ENCODE measurements at places on chromosomes 1 and 21.

- no peak for DNase-seq
Observed at GRCh38 chr1:171484760-171485374, 463 bp upstream of the PRRC2C start.

- DNase-seq = no peak
Observed at GRCh38 chr1:100834777-100835660, 59.6 kb downstream of the EXTL2 start.

DNA sequence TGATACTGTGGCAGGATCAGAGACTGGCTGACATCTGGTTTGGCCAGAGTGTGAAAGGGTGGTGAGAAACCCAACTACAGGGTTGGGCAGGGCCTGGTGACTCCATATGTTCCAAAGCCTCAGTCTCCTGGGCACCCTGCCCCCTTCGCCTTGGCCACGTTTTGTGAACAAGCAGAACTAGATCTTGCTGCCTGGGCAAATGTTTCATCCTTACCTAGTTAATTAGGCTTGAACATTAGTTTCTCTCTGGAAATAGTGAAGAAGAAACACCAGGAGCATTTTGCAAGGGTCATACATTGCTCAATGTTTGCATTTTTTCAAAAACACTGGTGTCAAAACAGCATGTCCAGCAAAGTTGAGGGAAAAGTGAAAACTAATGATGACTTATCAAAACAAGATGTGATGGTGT lies 60.5 kb downstream of the MAP3K7CL start:
- peak; percentile 86 for DNase-seq

DNA sequence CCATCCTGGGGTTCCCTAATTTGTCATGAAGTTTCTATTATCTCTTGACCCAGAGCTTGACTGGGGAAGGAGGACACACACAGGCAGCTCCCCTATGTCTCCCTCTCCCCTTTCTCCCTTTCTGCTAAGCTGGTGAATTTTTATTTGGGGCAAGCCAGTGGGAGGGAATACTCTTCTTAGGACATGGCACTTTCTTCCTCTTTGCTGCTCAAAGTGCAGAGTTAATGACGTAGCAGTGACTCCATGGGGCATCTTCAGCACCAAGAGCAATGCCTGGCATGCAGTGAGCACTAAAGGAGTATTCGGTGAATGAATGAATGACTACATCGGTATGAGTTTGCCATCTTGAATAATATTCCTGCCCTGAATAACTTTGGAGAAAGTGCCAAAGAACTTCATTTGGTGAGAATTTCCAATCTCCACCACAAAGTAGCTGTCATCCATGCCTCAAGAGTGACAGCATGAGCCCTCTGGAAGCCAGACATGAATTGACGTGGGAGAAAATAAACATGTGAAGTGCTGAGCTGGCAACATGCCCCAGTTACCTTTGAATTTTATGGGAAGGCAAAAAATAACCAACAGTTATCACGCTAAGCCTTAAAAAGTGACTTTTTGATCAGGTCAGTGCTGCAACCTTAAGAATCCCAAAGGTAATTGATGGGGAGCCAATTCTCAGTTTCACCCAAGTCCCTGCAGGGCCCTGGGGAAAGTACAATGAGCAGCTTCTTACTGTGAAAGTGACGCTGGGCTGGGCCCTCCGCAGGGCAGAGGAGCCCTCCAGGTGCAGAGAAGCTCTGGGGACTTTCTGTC lies 22.1 kb upstream of the ATF3 start:
- no peak for DNase-seq

DNA sequence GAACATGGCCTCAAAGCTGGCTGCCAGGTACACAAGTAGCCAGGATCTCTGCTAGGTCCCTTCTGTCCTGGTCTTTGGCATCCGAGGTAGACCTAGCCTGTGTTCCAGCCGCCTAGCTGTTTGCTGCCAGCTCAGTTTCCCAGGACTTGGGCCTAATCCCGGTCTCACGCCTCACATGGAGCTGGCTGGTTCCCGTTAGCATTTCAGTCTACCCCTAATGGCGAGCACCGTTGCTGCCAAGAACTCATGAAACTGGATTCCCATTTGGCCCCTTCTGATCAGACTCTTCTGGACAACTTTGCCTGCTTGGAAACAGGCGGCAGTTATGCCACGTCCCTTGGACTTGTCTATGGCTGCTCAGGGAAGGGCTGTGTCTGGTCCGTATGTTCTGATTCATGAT lies 26.2 kb upstream of the HHAT start:
- DNase-seq = no peak

Data from CD14-positive monocyte (primary cell).